ENCODE measurements at places on chromosomes 5 and 9.

DNA sequence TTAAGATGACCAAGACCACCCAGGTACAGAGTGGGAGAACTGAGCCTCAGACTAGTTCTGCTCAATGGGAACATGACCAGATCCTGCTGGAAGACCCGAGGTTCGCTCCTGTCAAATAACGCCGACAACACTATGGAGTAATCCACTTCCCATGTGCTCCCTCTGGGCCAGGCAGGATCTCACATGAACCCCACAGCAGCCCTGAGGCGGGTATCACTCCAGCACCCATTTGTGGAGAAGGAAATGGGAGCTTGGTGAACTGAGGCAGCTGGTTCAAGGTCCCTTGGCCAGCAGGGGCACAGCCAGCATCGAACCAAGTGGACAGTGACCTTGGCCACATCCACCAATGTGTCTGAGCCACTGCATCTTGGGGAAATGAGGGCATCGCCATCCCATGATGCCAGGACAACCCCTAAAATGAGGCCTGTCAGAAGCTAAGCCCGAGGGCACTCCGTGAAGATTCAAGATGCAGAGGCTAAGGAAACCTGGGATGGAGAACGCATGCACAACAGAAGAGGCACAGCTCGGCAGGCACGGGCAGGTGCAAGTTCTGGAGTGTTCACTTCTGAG is 8.5 kb downstream of the ANKS6 start:
- DNase-seq: no peak

DNA sequence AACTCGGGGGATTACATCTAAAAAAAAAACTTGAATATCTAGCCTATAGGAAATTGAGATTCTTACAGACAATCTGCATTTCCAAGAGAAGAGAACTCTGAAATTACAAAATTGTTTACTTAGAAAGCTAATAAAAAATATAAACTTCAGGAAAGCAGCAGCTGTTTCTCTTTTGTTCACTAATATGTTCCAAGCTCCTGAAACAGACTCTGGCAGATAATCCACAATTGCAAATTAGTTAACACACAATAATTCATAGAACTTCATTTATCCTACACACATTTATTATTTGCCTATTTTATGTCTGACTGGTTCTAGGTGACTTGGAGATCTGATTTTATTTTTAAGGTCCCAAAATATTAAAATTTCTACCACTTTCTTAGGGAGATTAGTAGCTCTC is 83.8 kb downstream of the TMEM167A start:
- DNase-seq: no peak

DNA sequence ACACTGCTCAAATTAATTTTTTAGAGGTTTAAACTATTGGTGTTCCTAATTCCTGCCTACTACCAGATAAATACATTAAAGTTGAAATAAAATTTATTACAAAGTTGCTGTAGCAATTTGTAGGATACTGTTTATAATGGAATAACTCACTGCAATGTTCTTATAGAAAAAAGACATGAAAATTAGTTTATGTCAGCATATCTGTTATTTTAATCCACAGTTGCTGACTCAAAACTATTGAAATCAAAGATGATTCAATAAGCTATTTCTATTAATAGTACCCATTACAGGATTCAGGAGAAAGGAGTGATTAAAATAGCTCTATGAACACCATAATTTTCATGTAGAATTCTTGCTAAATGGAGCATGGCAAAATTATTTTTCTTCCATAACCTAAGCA is 764.4 kb upstream of the NUDT12 start:
- no peak for DNase-seq

DNA sequence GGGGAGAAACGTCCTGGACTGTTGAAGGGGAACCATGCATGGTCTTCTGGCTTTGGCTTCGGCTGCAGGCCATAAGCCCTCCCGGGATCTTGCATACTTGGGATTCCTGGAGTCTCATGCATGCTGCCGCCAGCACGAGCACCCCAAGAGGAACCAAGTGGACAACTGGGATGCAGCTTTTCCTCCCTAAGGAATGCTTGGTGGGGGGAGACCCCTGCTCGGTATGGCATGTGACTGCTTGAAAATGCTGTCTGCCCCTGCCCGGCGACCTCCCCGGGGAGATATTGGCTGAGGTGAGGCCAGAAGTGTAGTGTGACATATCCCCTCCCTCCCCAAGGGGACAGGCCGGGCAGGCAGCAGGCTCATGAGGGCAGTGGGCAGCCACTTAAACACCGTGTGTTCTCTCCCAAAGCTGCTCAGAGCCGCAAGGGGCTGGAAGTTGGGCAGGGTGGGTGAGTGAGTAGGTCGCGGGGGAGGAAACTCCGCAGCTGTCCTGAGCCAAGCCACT is 15.7 kb downstream of the TMEM171 start:
- peak; percentile 69 for DNase-seq

DNA sequence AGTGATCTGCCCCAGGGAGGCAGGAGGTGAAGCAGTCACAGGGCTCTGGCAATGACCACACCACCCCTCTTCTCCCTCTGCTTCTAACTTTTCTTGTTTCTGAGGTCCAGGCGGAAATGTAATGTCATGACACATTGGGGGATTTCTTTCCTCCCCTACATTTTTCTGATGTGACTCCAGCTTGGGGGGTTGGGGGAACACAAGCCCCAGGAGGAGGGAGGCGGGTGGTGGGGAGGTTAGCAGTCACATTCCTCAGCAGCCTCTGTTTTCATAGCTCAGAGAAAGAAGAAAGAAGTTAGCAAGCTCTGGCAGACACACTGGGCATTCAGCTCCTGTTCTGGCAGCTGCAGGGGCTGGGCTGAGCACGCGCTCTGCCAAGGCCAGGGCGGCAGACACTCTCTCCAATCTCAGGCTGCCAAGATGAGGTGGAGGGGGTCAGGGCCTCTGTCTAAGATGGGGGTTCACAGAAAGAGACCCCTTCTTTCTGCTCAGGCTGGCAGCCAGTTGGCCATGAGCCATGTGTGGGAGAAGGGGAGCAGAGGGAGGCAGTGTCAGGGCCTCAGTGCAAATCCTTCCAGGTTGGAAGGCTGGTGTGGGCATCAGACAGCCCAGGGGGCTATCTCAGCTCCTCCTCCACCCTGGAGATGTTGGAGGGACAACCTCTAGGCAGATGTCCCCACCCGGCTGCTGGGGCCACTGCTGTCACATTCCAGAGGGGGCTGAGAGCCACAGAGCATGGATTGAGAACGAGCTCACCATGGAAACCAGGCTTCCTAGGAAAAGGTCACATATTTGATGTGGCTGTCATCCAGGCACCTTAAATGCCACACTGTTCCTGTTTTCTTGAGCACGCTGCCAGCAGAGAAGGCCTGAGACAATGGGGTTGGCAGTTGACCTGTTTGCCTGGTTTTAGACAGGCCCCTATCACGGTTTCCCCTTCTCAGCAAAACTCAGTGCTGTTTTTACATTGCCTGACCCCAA is 20.1 kb upstream of the PFDN1 start:
- DNase-seq: peak; percentile 98

DNA sequence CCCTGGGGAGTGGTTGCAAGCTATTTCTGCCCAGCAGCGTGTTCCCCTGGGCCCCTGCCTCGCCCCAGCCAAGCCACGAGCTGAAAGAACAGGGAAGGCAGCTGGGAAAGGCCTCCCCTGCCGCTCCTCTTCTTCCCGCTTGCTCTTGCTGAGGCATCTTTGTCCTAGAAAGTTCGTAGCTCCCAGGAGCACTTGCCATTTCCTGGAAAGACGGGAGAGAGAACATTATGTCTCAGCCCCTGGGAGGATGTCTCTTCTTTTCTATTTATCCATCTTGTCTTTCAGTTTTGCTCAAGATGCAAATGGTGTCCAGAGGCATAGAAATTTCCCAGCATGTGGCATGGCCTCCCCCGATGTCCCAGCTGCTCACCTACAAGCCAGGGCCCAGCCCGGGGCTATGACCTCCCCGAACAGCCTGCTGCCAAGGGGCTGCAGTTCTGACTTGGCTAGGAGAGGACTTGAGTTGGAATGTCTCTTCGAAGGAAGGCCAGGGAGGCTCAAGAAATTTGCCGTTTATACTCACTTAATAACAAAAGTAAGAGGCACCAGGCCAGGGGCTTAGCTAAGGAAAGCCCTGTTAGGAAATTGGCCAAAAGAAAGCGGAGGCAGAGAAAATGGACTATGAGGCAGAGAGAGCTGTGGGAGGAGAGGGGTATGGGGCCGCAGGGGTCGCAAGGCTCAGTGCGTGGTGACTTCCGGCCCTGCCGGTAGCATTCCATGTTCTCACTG is 87.3 kb downstream of the LIFR start:
- DNase-seq: no peak

GRCh38 chr9:79807971-79808370 is 236.2 kb downstream of the TLE4 start:
- DNase-seq: no peak

GRCh38 chr9:99752417-99753109 is 69.1 kb upstream of the NR4A3 start:
- DNase-seq: peak; percentile 91

DNA sequence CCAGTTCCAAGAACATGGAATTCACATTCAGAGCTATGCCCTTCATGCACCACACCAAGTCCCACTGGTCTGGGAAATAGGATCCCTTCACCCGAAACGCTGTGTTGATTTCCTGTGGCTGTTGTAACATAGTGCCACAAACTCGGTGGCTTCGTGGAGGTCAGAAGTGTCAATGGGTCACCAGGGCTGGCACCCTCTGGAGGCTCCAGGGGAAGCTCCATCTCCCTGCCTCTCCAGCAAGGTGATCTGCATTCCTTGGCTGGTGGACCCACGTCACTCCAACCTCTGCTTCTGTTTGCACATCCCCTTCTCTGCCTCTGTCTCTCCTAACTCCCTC is 28.9 kb upstream of the ALDH1B1 start:
- DNase-seq: no peak

DNA sequence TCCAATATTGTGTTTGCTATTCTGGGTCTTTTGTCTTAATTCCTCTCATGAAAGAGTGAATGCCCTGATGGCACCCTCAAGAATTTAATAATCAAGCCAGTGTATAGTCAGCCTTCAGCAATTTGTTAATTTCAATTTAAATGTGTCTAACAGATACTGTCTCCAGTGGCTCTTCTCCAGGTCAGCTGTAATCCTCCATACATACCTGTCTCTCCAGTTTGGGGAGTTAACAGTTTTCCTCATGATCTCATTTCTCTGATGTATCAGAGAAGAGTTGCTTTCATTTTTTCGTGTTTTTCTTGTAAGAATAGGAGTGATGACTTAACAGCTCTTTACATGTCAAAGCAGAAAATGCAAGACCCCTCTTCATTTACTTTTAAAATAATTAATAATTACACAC is 500.3 kb upstream of the RORB start:
- no peak for DNase-seq

GRCh38 chr5:2266641-2267240 is 384.0 kb upstream of the IRX4 start:
- no peak for DNase-seq

DNA sequence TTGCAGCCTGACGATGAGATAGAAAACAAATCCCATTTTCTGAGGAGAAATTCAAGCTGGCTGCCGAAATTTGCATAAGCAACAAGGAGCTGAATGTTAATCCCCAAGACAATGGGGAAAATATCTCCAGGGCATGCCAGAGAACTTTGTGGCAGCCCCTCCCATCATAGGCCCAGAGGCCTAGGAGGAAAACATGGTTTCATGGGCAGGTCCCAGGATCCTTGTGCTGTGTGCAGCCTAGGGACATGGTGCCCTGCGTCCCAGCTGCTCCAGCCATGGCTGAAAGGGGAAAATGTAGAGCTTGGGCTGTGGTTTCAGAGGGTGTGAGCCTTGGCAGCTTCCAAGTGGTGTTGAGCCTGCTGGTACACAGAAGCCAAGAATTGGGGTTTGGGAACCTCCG is 48.8 kb upstream of the MAN2A1 start:
- no peak for DNase-seq

DNA sequence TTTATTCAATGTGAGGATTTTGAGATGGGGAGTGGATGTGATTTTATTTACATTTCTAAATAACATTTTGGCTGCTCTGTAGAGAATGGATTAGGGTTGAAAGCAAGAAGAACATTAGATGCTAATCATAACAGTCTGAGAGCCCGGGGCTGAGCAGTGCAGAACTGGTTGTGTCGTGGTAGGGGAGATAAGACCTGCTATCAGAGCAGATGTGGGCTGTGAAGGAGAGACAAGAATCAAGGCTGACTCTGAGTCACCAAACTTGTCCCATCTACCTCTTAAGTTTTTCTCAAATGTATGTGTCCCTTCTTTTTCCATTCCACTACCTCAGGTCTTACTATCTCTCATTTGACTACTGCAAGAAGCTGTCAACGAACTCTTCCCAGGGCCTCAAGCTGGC is 35.4 kb upstream of the SLC28A3 start:
- DNase-seq: no peak

DNA sequence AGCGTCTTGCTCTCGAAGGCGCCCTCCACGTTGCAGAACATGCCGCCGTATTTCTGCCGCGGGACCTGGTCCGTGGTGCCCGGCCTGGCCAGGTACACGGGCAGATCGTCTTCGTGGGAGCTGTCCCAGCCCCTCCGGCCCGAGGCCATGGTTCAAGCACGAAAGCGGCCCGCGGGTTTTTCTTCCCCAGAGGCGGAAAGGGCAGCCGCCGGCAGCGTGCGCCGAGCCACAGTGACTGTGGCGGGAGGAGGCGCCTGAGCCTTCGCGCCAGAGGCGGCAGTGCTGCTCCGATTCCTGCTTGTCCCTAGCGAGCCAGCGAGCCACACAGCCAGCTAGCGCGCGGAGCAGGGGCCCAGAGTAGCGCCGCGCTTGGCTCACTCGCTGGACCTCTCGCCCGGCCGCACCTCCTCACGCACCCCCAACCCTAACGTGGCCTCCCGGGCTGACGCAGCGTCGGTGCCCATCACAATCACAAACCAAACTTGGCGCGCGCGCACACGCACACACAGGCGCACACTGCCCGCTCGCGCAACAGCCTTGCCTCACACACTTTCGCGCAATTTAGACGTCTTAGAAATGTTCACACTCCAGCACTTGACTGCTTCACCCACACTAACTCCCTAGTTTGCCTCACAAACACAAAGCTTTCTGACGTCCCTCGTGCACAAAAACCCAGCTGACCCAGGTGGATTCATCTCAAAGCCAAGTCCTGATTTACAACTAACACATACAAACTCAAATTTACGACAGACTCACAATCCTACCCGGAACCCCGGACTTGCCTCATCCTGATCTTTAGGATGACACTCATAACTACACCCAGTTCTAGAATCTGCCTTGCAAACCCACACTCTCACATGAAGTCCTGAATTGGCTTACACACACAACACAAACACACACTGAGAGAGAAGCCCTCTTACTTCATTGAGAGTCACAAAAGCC is at the start of gene DPYSL3:
TSS of gene DPYSL3 (minus strand) at position 359 of the 942 bp plus-strand sequence. CDS start at position 149, 210 bp downstream.
- DNase-seq: peak; percentile 79

DNA sequence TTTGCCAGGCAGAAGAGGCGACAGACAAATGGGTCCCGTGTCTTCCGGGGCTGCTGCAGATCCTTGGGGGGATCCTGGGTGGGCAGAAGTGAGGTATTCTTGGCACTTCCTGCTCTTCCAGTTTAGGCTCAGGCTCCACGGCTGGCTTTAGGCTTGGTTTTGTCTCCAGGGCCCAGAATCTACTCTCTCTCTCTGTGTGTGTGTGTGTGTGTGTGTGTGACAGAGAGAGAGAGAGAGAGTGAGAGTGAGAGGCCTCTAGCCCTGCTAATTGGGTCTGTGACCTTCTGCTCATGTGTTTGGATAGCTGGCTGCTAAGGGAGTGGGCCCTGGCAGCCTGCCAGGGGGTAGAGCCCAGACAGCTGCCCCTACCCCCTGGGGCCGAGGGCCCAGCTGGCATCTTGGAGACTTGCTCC is 39.3 kb downstream of the CRB2 start:
- DNase-seq: no peak

- peak; percentile 17 for DNase-seq
Measured at GRCh38 chr9:113222482-113222841, 1.1 kb downstream of the SLC31A1 start.

GRCh38 chr5:143594902-143595818 is 191.7 kb upstream of the NR3C1 start:
- no peak for DNase-seq

Measured in fibroblast of skin of right biceps (primary cell).